ENCODE measurements at places on chromosomes 7 and 10.

GRCh38 chr10:82742478-82742877, 867.5 kb downstream of the NRG3 start:
- no peak for DNase-seq

DNA sequence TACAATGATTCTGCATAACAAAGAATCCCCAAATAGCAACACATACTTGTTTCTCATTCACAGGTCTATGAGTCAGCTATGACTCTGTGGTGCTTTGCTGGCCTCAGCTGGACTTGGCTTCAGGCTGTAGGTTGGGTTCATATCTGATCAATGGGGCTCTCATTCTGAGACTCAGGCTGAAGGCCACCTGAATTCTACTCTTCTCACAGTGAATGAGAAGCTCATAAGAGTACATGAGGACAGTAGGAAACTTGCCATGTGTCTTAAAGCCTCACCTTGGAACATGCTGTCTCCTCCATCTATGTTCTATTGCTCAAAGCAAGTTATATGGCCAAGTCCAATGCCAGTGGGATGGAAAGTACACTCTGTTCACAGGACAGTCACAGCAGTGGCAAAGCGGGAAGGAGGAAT, 292.9 kb downstream of the BMPER start:
- DNase-seq: no peak

- DNase-seq: no peak
Observed at GRCh38 chr7:128703609-128704241, 31.6 kb downstream of the GARIN1A start.

DNA sequence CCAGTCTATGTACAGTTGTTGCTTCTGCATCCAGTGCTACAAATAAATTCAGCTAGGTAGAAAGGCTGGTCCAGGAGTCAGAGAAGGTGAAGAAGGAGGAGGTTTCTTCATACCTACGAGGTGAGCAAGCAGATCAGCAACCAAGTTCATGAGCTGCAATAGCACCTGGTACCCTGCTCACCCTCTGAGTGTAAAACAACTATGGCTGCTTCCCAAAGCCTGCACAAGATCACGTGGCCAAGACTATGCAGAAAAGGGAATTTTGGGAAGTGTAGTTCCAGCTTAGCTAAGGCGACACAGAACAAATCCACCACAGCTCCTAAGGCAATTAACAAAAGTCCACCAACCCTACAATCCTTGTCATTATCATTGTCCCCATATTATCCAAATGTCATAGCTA, 95.9 kb upstream of the AUTS2 start:
- no peak for DNase-seq

DNA sequence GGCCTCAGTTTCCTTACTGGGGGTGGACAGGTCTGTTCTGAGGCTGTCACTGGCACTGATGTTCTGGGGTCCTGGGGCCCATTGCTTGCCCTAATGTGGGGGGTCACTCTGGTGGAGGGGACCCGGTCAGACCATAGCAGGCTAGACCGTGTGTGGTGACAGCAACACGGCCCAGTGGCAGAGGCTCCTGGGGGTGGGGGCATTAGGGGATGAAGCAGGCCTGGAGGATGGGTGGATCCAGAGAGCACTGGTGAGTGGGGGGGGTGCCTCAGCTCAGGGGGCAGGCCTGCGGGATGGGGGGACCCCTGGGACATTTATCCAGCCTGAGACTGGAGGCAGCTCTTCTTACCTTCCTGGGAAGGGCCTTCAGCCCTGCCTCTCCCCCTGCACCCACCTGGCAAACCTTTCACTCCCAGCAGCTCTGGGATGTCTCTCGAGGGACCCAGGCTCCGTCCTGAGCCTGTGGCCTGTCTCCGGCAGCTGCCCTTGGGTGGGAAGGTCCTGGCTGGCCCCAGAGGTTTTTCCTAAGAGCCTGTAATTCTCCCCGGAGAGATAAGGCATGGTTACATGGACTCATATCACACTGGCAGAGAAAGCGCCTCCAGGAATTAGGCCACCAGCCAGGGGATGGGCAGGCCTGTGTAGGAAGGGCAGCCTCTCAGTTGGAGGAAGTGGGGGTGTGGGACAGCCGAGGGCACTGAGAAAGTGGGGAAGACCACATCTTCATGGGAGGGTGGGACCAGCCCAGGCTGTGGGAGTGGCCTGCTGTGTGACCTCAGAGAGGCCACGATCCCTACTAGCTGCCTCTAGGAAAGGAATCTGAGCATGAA, 147.7 kb downstream of the UBE2H start:
- no peak for DNase-seq

GRCh38 chr7:99667179-99667578, 12.6 kb downstream of the CYP3A5 start:
- no peak for DNase-seq

DNA sequence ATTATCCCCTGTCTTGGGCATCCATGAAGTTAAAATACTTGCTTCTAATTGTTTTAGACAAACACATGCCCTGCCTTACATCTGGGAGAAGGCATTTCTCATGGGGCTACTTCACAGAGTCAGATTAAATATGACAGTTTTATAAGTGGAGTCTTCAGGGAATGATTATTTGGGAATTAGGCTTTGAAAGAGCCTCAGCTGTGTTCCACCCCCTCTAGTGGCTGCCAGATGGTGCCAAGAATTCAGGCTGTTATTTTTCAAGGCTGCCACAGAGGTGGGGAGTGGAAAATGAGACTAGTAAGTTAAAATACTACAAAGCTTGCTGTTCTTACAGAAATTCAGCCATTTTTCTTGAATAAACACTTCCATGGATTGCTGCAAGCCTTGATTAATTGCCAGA, 45.8 kb upstream of the DNAH11 start:
- DNase-seq: no peak
